Urothelium cell line (cell line): ENCODE measurements at places on chromosomes 5 and 9.
A peak's percentile ranks its signal among the peaks of the same experiment; 100 is the strongest.

- peak; percentile 4 for DNase-seq
These were observed 92.2 kb downstream of the ADAMTSL1 start for GRCh38 chr9:18566121-18566520.

DNA sequence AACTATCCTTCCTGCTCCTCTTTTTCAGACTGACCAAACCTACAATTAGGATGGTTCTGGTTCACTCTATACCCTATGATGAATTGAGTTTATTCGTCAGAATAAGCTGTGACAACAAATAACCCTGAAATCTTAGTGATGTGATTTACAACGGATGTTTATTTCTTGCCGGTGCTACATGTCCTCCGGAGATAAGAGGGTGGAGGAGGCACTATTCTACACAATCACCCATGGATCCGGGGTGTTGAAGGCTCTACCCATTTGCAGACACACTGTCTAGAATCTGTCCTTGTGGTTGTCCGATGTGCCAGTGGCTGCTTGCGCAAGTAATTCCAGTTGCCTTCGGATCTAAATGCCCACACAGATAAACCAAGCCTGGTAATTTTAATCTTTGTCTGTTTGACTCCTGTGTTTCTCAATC, 44.7 kb downstream of the CDC14B start:
- no peak for DNase-seq

GRCh38 chr5:175836737-175837136, 34.6 kb upstream of the CPLX2 start:
- no peak for DNase-seq

DNA sequence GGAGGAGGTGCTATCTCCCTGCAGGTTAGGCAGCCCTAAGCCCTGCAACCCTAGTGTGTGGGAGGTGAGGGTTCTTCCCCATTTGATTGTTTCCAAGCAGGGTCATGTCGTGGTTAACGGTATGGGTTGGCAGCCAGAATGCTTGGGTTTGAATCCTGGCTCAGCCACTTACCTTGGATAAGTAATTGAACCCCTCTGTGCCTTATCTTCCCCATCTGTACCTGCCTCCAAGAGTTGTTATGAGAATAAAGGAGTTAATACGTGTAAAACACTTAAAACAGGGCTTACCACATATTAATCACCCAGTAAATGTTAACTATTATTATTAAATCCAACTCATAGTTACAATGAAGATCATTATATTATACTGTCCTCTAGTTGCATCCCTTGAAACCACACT, 52.2 kb upstream of the SPATA31E1 start:
- DNase-seq, result no peak

DNA sequence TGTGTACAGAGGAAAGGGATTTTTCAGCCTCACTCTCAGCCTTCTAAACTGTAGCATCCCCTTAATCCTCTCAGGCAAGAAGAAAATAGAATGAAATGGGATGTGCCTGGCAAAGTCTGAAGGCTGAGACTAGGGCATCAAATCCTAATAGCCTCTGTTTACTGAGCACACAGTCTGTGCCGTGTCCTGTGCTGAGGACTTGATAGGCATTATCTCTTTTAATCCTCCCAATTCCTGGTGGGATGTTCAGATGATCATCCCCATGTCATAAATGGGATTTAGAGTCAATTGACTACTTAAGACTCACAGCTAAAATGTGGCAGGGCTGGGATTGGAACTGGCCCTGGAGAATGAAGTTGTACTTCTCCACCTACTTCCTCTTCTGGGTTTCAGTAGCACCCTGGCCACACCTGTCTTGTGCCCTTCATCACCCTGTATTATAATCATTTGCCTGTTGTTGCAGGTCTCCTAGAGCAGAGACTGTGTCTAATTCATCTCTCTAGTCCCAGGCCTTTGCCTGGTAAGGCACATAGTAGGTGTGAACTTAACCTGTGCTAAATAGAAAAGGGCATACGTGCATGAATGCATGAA, 81.0 kb downstream of the WWC1 start:
- DNase-seq, result no peak

DNA sequence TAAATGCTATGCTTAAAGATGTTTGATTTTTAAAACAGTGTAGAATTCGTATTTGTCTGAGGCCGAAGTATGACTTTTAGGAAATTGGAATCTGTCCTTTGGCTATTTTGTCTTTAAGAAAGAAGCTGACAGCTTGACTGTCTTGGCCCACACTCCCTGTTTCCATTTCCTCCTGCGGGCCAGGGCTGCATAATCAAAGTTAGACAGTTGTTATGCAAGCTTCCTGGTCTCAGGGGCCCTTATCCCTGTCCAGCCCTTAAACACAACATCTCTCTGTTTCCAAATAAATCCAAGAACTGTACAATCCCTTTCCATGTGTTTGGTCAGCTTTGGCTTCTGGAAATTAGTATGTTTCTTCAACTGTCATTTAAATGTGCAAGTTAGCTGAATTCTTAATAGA, 54.6 kb upstream of the ECM2 start:
- no peak for DNase-seq

- DNase-seq, result peak; percentile 56
These were observed 60.1 kb upstream of the ITGA1 start for GRCh38 chr5:52727576-52727975.

GRCh38 chr9:3980771-3981170, 319.1 kb downstream of the GLIS3 start:
- no peak for DNase-seq

- no peak for DNase-seq
These were observed 2.2 kb upstream of the ERAP1 start for GRCh38 chr5:96809921-96810320.

DNA sequence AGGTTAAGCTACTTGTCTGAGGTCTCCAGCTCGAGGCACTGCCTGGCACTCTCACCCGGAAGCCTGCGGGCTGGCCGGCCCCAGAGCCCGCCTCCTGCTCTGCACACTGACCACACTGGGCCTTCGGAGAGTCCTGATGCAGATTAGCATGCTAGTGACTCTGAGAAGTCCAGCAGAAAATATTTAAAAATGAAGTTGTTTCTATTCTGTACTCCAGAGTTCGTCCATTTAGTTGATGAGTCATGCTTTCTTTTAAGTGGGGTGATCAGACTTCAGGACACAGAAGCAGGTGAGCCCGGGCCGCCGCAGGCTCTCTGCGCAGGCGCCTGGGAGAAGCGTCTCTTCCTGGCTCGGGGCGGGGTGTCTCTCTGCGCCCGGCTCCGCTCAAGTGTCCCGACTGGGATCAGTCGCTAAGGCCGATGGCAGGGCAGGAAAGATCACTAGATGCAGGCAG, 32.5 kb downstream of the FAM240B start:
- no peak for DNase-seq

DNA sequence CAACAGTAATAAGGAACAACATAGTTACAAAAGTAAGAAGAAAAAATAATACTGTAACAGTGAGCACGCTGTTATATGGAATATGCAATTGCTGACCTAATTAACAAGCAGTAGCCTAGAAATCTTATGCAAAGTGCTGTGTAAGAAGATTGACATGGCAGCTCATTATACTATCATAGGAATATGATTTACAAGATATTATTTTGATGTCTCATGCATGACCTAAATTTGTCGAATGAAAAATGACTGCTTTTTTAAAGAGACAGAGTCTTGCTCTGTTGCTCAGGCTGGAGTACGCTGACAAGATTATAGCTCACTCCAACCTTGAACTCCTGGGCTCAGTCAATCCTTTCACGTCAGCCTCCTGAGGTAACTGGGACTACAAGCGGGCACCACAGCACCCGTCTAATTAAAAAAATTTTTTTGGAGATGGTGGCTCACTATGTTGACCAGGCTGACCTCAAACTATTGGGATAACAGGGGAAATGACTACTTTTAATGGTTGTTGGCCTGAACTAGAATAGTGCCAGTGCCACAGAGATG, 10.5 kb downstream of the RAD23B start:
- DNase-seq, result no peak

GRCh38 chr9:121883281-121884056, 209.6 kb downstream of the TTLL11 start:
- DNase-seq, result no peak

- DNase-seq, result no peak
These were observed 1899.9 kb downstream of the MAT2B start for GRCh38 chr5:165405340-165405739.

DNA sequence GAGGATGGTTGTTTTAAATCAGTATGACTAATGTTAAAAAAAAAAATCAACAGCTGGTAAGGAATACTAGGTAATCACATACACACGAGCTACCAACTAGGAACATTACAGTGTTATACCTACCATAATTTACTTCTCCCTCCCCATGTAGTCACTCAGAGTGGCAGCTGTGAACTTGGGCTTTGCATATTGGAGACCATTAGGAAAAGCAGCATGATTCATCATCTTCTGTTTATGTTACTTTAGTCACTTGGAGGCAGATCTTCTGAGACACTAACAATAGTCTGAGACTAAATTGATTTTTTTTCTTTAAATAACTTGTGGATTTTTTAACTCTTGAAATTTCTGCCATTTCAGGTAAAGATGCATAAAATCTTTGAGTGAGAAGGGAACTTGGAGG, 141.5 kb upstream of the NR4A3 start:
- DNase-seq, result no peak
